ENCODE measurements at places on chromosomes 3 and 15. TPM values are rescaled to one million over a fixed set of nuclear protein-coding genes. Genes with fewer than 3 reads are reported as not detected.

The IGDCC3 gene
- not detected for total RNA-seq

The COL7A1 gene
- 1.1 TPM for total RNA-seq

The TLR9 gene
- total RNA-seq: 0.59 TPM

GRCh38 chr3:8371960-8372463 is 129.6 kb upstream of the LMCD1 start:
- DNase-seq: no peak
- no peak overlapping the region for H3K4me3 ChIP-seq
- H3K27me3 ChIP-seq: no peaks in the 10 kb centered on the region
- no peak overlapping the region for H3K27ac ChIP-seq

GRCh38 chr3:55119268-55119667 is 191.4 kb upstream of the LRTM1 start:
- H3K27ac ChIP-seq: no peak overlapping the region
- no peak overlapping the region for H3K4me3 ChIP-seq
- H3K4me1 ChIP-seq: no peaks in the 10 kb centered on the region
- H3K36me3 ChIP-seq: no peaks in the 10 kb centered on the region
- no peaks in the 10 kb centered on the region for H3K27me3 ChIP-seq

GRCh38 chr15:39595338-39596221 is 14.7 kb downstream of the THBS1 start:
- no peak overlapping the region for H3K4me3 ChIP-seq
- peaks cover 8% of the 10 kb centered on the region for H3K4me1 ChIP-seq
- no peaks in the 10 kb centered on the region for H3K36me3 ChIP-seq
- no peak for DNase-seq

GRCh38 chr3:83461411-83461810 is 1497.4 kb upstream of the CADM2 start:
- DNase-seq: no peak
- no peak overlapping the region for H3K27ac ChIP-seq
- H3K27me3 ChIP-seq: no peaks in the 10 kb centered on the region
- no peak overlapping the region for H3K4me3 ChIP-seq
- no peaks in the 10 kb centered on the region for H3K36me3 ChIP-seq

GRCh38 chr3:194592798-194593752 is 40.1 kb downstream of the TMEM44 start:
- no peak overlapping the region for H3K27ac ChIP-seq
- H3K36me3 ChIP-seq: no peaks in the 10 kb centered on the region
- no peaks in the 10 kb centered on the region for H3K27me3 ChIP-seq
- H3K4me1 ChIP-seq: peaks cover 4% of the 10 kb centered on the region

GRCh38 chr15:71782422-71783165 is 27.8 kb upstream of the NR2E3 start:
- peaks cover 15% of the 10 kb centered on the region for H3K4me1 ChIP-seq
- H3K27me3 ChIP-seq: peaks cover 27% of the 10 kb centered on the region
- no peak overlapping the region for H3K27ac ChIP-seq
- H3K4me3 ChIP-seq: no peak overlapping the region

Measured in activated CD4-positive, alpha-beta memory T cell treated with anti-CD3 and anti-CD28 coated beads for 36 hours (primary cell).